Suppressor macrophage treated with lipopolysaccharide for 1 hour (primary cell): ENCODE measurements at places on chromosomes 3 and 15.

DNA sequence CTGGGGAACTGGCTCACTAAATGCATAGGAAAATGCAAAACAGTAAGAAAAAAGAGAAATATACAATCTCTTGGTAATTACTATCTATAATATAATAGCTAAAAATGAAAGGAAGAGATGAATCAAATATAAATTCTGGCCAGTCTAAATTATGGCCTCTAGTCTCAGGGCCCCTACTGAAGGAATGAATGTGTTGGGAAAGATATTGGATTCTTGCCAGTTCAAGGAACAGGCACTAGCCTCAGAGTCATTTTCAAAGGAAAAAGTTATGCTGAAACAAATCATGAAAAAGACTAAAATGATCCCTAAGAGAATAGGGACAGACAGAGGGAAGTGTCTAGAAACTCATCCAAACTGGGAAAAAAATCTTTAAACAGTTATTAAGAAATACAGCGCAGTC, 62.4 kb downstream of the C3orf80 start:
- no peak for DNase-seq

DNA sequence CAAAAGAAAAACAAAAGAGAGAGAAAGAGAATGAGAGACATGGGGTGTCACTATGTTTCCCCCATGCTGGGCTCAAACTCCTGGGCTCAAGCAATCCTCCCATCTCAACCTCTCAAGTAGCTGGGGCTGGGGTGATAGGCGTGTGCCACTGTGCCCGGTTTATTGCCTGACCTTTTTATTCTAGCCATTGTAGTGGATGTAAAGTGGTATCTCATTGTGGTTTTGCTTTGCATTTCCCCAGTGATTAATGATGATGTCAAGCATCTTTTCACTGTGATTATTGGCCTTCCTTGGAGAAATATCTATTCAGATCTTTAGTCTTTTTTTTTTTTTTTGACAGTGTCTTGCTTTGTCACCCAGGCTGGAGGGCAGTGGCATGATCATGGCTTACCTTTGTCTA, 37.7 kb upstream of the GK5 start:
- DNase-seq, result no peak

- DNase-seq, result no peak
Measured at GRCh38 chr15:71629781-71630474, 180.4 kb upstream of the NR2E3 start.

DNA sequence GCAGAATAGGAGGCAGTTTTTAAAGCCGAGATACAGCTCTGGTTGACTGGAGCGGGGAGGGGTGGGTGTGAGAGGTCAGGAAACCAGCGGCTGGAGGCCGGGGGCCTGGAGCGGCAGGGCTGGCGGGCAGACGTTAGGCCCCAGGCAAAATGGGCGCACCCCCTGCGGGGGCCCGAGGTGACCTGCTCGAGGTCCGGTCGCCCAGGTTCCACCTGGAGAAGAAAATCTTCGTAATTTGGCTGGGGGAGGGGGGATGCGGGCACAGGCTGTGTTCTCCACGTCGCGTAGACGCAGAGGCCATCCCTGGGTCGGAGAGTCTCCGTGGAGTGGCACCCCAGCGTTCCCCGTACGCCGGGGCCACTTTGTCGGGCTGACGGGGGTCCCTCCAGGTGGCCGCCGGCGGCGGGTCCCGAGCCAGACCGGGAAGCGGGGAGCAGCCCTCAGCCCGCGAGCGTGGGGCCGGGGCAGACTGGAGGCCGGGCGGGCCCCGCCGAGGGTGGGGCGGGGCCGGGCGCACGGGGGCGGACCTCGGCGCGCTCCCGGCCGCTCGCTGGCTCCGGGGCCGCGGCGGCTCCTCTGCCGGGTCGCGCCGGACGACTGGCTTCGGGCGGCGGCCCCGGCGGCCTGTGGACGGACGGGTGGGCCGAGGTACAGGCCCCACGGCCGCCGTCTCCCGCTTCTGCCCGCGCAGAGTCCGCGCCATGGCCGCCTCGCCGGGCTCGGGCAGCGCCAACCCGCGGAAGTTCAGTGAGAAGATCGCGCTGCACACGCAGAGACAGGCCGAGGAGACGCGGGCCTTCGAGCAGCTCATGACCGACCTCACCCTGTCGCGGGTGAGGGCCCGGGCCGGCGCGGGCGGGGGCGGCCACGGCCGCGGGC, at the start of gene CRTC3:
Gene CRTC3 (plus strand): TSS at position 553 of the 879 bp plus-strand sequence. CDS start 149 bp downstream, at position 702.
- DNase-seq, result peak; percentile 89

GRCh38 chr3:86634361-86634760, 356.6 kb downstream of the VGLL3 start:
- DNase-seq, result no peak

GRCh38 chr3:13338231-13338630, 81.9 kb downstream of the NUP210 start:
- DNase-seq, result no peak

GRCh38 chr15:48646331-48646730, 822 bp upstream of the FBN1 start:
- DNase-seq, result no peak
